Stimulated activated CD8-positive, alpha-beta memory T cell treated with anti-CD3 and anti-CD28 coated beads, Interleukin-12 subunit alpha, Interleukin-12 subunit beta, amount 100 ng/mL, for 1 hour (primary cell): ENCODE measurements at places on chromosomes 6 and 20.

GRCh38 chr6:83479389-83479788 lies 32.9 kb upstream of the PRSS35 start:
- no peak for DNase-seq

GRCh38 chr20:51418137-51418529 lies 124.4 kb downstream of the NFATC2 start:
- DNase-seq, result no peak

GRCh38 chr6:118403036-118403435 lies 145.1 kb upstream of the PLN start:
- DNase-seq, result no peak

GRCh38 chr20:19911810-19912382 lies 105.3 kb upstream of the NAA20 start:
- DNase-seq, result no peak

DNA sequence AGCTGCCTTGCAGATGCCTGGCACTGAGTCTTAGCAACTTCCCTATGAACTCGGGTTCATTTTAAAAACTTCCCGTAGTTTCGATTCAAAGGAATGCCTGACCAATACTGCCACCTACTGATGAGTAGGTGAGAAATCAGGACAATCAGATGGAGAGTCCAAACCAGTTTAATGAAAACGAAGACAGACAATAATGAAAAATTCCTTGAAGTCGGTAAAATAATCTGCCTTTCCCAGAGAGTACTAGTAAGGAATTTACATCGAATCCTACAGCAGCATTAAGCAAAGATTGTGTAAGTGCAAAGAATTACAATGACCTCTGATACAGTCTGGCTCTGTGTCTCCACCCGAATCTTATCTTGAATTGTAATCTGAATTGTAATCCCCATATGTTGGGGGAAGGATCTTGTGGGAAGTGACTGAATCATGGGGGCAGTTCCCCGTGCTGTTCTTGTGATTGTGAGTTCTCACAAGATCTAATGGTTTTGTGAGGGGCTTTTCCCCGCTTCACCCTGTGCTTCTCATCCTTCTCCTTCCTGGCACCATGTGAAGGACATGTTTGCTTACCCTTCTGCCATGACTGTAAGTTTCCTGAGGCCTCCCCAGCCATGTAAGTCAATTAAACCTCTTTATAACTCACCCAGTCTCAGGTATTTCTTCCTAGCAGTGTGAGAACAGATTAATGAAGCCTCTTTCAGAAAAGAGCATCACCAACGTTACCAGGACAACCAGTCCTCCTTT lies 134.4 kb downstream of the ARHGAP18 start:
- DNase-seq, result no peak

- DNase-seq, result no peak
Observed at GRCh38 chr20:58755766-58756449, 63.3 kb downstream of the NPEPL1 start.
